Activated naive CD8-positive, alpha-beta T cell treated with anti-CD3 and anti-CD28 coated beads, Interleukin-2, amount 50 U/mL, for 24 hours (primary cell): ENCODE measurements at places on chromosomes 3 and 15.

DNA sequence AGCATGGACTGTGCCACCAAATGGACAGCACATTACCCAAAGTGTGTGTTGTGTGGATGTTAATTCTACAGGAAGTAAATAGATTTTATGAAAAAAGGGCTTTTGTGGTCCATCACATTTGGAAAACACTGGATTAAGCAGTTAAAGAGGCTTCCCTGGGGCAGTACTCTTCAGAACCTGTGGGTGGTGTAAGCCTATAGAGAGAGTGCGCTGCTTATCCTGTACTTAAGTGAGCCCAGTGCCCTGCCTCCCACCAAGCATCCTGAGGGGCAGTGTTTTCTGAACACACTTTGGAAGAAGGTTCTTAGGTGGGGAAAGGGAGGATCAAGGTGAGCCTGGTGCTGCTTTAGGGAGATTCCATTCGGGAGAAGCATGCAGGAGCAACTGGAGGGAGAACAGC, 10.9 kb downstream of the TTLL3 start:
- DNase-seq = no peak

DNA sequence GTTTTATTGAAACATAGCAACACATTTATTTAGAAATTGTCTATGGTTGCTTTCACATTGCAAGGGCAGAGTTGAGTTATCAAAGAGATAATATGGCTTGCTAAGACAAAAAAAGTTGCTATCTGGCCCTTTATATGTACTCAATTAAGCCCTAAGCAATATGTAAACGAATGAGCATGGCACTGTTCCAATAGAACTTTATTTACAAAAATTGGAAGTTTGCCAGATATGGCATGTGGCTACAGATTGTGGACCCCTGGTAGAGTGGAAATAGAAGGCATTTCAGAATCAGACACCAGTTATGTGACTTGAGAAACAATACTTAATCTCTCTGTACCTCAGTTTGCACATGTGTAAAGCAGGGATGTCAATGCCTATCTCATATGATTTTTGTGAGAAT, 515.6 kb upstream of the SGO1 start:
- no peak for DNase-seq

- DNase-seq = peak; percentile 54
Measured at GRCh38 chr3:197749315-197749600, 425 bp upstream of the FYTTD1 start.

DNA sequence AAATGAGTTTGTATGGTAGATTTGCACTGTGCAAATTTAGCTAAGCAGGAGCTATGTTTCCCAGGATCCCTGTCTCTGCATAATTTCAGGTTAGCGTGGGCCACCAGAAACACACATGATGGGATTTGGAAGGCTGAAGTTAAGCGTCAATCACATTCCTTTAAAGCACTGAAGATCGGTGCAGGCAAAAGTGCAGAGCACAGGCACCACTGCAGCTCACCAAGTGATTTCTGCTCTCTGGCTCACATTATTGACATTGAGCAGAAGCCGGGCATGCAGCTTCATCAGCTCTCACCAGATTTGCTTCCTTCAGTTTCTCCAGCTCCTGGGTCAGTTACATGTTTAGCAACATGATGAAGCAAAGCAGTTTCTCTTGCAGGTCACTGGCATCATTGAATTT, 256.4 kb upstream of the TGFBR2 start:
- no peak for DNase-seq

- no peak for DNase-seq
Measured at GRCh38 chr3:48991851-48992545, 2.0 kb downstream of the P4HTM start.

GRCh38 chr15:50544368-50544767, 2.1 kb downstream of the USP50 start:
- no peak for DNase-seq

DNA sequence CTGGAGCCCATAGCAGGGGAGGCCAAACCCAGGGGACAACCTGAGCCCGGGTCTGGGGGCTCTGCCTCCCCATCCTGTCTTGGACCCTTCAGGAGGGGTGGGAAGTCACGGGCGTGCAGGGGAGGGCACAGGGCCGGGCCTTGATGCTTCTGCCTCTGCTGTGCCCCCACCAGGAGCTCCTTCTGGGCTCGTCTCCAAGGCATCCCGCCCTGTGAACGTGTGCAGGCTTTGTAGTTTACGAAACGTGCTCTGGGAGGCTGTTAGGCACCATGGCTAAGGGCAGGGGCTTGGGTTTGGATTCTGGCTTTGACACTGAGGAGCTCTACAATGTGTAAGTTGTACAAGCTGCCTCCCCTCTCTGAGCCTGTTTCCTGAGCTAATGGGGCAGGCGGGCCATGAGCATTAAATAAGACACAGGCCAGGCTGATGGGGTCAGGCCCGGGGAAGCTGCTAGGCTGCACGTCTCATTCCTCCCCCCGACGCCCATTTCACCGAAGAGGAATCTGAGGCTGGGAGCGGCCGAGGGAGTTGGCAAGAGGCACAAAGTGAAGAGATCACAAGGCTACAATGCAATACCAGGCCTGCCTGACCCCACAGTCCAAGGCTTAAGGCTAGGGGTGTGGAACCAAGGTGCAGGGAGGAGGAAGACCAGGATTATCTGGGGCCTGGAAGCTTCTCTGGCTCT, 19.6 kb downstream of the PLXND1 start:
- DNase-seq = no peak

DNA sequence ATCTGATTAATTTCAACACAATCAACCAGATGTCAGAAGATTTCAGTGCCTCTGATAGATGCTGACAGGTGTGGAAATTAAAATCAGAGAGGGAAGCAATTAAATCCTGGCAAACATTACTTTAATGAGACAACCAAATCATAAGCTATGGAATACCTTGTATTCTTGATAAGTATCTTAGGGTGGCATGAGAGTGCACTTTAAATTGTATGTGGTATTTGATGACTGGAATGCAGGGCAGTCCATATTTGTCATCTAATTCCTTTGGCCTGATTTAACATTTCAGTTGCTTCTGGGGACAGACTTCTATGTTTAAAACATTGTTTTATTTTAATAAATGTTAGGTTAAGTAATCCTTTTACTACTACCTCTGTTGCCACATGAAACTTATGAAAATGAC, 184.1 kb downstream of the LPP start:
- no peak for DNase-seq

- DNase-seq = no peak
Measured at GRCh38 chr3:165070682-165071081, 7.6 kb downstream of the SI start.

- no peak for DNase-seq
Measured at GRCh38 chr15:76495487-76495886, 158.9 kb downstream of the ISL2 start.

- DNase-seq = no peak
Measured at GRCh38 chr3:155948476-155948875, 78.0 kb downstream of the GMPS start.

DNA sequence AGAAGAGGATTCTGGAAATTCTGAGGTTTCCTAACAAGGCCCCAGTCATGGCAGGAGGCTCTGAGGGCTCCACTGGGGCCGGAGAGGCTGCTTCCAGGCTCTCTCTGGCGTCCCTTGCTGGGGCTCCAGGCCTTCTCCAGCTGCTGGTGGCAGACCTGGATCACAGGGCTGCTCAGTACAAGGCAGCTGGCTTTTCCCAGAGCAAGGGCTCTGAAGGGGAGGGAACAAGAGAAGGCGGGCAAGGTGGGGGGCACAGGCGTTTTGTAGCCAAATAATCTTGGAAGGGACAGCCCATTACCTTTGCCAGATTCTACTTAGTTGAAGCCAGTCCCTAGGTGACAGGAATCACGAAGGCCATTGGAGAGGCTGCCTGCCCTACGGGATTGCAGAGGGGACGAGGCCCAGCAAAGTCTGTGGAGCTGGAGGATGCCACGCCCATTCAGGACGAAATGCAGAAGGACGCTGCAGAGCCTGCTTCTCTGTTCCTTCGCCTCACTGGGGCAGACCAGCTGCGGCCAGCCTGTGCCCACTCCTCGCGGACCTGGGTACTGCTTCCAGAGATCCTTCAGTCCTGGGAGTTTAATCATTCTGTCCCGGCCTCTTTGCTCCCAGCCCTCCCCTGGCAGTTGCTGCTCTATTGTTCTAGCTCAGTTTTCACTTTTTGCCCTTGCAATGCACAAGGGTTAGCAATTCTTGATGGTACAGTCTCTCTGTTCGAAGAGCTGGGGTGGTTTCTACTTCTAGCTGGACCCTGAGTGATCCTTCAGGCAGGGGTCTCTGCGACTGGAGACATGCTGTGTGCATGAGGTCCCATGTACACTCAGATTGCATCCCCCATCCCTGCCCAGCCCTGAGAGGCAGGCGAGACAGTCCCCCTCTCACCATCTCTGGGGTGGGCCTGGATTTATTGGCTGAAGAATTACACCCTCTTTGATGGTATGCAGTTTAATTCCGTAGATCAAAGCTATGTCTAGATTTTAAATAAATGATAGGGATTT, 149.3 kb upstream of the MEF2A start:
- no peak for DNase-seq

DNA sequence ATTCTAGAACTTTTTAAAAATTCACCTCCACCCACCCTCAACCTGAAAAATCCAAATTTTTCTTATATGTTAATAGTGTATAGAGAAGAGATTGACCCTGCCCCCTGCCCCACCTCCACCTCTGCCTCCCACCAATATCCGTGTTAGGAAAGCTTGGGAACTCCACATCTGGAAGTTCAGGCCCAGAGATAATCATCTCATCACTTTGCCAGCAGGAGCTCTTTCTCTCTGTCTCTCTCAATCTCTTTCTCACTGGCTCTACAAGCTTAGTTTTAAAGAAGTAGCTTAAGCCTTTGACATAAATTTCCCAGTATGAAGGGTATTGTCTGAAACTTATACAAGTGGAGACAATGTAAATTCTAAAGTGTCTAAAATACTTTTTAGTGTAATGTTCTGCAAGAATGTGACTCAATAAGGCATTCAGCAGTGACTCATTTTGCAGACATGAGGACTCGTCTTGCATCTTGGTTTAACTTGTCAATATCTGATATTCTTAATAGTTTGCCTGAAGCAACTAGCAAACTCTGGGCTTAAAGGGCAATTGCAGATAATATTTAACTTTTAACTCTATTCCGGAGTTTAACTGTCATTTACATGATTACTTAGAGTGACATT, 299.8 kb upstream of the EPHA3 start:
- no peak for DNase-seq

GRCh38 chr15:64687688-64688087, 87.7 kb downstream of the RBPMS2 start:
- DNase-seq = no peak

- no peak for DNase-seq
Measured at GRCh38 chr3:174198199-174198598, 660.9 kb upstream of the NAALADL2 start.

- DNase-seq = peak; percentile 62
Measured at GRCh38 chr3:14125193-14126016, 553 bp downstream of the TMEM43 start.

DNA sequence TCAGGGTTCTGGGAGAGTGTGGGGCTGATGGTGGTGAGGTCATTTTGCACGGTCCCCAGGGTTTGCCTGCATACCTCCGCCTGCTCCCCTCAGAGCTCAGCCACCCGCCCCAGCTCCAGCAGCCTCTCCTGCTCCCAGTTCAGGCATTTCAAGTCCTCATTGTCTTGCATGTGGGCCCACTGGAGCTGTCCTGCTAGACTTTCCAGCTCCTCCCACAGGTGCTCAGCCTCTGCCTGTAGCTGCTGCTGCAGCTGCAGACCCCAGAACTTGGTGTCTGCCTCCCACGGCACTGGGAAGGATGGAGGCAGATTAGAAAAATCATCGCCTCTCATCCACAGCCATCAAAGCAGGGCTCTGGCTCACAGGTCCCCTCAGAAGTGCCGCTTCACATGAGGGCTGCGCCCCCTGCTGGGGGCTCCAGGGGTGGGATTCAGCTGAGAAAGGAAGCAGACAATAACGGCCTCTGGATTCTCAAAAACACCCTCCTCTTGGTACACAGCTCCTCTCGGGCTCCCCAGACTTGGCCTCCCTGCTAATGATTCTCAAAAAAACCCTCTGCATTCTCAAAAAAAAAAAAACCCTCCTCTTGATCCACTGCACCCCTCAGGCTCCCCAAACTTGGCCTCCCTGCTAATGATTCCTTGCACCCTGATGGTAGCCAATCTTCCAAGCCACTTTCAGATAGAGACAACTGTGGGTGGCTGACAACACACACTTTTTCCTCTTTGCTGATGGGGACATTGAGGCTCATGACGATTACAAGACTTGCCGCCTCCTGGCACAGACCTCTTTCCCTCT, 89.3 kb upstream of the C2CD4B start:
- DNase-seq = peak; percentile 79

- DNase-seq = no peak
Measured at GRCh38 chr3:151816091-151816604, 2.2 kb downstream of the AADAC start.

DNA sequence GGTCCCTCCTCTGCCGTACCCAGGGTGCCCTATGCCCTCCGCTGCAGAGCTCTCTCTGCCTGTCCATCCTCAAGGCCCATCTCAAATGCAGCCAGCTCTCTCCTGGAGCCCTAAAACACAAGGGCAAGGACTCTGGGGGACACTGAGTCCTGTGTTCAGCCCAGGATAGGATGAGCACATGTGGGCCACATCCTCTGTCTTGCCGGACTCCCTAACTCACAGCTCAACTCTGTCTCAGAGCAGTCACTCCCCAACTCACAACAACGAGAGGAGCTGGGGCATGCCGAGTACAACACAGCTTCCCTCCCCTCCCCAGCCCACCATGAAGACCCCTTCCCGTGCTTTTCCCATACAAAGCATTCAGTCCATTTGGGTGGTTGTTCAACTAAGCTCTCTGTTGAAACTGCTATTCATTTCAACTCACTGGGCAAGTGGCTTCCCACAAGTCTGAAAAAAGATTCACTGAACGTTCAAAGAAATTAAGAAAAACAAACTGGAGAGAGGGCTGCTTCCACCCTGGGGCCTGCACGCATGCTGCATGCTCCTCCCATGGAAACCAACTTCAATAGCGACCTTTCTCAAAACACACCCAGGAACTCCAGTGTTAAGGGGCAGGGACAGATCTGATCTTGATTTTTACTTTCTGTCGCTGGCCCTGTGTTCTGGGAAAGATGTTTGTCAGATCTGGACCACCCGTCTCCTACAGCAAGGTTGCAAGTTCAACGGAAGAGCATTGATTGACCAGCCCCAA, 124.3 kb upstream of the IGF1R start:
- no peak for DNase-seq

DNA sequence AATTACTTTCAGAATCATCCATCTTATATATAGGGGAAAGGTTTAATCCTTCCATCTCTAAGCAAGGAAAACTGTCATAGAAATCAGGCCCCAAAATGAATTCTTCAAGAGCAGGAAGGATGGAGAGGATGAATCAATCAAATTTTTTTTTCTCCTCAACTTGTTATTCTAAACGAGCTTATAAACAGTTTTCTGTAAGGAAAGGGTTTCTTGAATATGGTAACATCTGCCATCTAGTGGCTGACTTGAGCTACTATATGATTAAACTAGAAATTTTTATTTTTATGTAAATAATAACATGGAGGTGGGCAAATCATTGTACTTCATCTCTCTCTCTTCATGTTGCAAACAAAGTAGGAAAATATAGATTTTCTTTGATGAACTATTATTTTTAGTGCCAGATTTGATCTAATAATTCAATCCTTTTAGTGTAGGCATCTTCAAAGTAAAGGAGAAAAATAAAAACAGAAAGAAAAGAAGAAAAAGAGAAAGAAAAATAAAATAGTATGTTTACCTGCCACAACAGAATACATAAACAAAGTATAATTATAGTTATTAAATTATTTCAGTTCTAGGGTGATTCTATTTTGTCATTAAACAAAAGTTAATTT, 146.6 kb downstream of the SERPINI1 start:
- no peak for DNase-seq
